Cortex of kidney (tissue), 1 donor: ENCODE measurements at places on chromosomes 5 and 9.

- no peak for DNase-seq
Observed at GRCh38 chr5:88145221-88145610, 123.4 kb downstream of the TMEM161B start.

- no peak for DNase-seq
Observed at GRCh38 chr5:61370506-61370905, 38.4 kb downstream of the ZSWIM6 start.

DNA sequence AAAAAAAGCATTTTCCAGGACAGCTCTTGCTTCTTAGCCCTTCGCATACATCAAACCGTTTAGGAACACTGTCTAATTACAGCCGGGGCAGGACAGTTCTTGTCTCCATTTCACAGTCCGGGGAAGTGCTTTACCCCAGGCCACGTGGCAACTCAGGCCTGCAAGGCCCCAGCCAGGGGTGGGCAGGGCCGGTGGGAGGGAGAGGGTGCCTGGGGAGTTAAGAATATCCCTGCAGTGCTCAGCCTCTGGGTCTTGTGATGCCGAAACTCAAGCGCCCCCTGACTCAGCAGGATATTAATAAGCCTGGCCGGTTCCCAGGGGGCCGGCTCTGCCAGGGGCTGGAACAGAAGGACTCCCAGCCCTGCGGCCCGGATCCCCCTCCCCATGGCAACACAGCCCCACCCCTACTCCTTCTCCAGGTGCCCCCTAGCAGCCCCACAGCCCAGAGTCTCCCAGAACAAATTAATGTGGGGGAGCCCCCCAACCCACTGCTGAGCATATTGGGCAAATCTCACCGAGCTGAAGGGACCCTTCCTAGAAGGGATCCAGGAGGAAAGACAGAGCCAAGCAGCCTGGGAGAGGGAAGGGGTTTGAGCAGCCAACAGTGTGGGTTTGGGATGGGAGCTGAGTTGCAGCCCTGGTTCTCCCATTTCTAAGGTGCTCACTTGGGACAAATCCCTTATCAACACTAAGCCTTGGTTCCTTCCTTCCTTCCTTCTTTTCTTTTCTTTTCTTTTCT lies 45.3 kb downstream of the PLPP7 start:
- no peak for DNase-seq

- no peak for DNase-seq
Observed at GRCh38 chr5:107253246-107253645, 417.5 kb downstream of the EFNA5 start.

DNA sequence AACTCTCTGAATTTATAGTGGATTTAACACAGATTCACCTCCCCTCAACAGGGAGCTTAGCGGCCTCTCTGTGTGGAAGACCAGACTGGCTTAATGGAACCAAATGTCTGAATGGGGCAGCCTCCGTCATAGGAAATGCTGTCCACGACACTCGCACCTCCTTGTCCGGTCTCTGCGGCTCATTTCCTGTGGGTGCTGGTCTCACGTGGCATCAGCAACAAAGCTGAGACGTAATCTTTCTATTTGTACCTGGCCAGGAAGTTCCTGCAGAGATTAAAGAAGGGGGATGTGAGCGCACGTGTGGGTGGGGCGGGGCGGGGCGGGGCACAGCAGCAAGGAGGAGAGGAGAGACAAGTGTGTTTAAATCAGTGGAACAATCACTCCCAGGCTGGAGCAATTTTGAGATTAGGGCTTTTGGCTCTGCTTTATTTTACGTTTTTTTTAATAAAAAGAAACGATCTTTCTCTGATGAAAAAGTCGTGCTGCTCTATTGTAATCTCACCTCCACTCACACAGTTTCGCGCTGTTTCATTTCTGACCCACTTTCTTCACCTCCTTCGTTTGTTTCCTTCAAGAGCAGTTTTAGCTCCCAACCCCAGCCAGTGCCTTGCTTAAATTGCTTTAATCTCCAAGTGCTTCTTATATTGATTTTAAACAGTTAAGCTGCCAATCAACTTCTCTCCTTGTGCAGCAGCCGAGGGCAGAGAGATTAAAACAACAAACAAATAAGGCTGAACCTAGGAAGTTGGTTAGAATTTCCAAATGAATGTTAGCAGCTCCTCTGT lies 132.2 kb upstream of the ASTN2 start:
- no peak for DNase-seq
